Lower lobe of right lung (tissue), 2 donors: ENCODE measurements at places on chromosomes 1 and 21.

GRCh38 chr1:47519491-47519890 lies 81.6 kb downstream of the FOXD2 start:
- no peak for DNase-seq

DNA sequence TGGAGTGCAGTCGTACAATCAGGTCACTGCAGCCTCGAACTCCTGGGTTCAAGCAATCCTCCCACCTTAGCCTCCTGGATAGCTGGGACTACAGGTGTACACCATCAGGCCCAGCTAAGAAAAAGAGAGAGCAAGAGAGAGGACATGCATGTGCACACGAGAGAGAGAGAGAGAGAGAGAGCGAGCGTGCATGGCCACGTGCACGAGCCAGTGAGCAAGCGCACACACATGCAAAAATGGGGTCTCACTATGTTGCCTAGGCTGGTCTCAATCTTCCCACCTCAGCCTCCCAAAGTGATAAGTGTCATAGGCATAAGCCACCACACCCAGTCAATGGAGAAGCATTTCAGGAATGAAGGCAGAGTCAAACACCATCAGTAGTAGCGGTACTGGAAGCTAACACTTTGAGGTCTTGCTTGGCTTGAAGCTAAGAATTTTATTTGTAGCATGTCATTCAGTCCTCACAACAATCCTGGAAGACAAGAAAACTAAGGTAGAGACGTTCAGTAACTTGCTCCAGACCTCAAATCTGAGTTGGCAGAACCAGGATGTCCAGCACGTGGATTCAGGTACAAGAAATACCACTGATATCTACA lies 14.5 kb downstream of the GNB1 start:
- no peak for DNase-seq

DNA sequence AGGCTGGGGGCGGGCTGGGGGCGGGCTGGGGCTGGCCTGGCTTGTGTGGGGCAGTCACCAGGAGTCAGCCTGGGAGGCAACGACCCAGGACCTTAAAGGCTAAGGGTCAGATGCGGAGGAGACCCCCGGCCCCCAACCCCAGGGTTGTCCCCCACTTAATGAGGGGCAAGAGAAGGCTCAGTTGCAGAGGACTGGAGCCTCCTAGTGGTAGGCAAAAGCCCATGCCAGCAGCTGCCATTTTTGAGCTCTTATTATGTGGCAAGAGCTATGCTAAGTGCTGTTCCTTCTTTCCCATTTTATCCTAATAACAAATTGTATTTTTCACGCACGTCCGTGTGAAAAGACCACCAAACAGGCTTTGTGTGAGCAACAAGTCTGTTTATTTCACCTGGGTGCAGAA lies 8.0 kb downstream of the KIAA1614 start:
- DNase-seq, result no peak

GRCh38 chr1:186869526-186870228 lies 40.9 kb downstream of the PLA2G4A start:
- no peak for DNase-seq

DNA sequence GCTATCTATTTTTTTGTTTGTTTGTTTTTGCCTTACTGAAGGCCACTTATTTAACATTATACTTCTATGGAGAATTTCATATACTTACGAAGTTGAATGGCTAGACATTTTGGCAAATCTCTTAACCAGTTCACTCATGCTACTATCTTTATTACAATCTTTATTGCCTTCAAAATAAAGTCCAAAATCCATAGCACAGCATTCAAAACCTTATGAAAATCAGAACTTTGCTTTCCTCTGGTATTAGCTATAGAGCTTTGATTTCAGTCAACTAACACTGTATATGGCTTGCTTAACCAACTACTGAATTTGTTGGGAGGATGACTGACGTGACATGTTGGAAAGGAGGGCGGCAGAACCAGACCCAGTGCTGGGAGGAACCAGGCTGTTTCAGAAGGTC lies 571.1 kb downstream of the LMO4 start:
- no peak for DNase-seq

- no peak for DNase-seq
Observed at GRCh38 chr1:92786111-92786901, 1.4 kb upstream of the EVI5 start.

GRCh38 chr1:246092136-246092535 lies 414.9 kb downstream of the SMYD3 start:
- DNase-seq, result no peak

GRCh38 chr1:91751275-91751674 lies 134.7 kb downstream of the TGFBR3 start:
- DNase-seq, result no peak

- no peak for DNase-seq
Observed at GRCh38 chr1:167454304-167454893, 63.9 kb downstream of the CD247 start.

DNA sequence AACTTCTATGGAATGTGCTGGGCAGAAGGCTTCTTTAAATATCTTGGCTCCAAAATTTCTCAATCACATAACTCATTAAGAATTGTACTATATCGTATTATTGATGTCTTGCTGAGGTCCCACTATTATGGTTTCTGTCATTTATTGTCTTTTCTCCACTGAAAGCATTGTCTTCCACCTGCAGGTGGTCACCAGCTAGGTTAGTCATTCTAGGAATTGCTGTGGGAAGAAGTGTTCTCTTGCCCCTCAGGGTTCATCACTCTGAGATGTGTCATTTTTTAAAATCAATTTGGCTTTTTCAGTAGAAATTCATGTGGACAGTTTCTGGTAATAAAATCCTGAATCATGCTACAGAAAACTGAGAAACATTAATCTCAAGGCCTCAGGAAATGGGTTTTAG lies 66.1 kb downstream of the NCAM2 start:
- no peak for DNase-seq

- no peak for DNase-seq
Observed at GRCh38 chr1:101453844-101454243, 217.0 kb downstream of the S1PR1 start.

GRCh38 chr1:164765992-164766720 lies 207.2 kb downstream of the PBX1 start:
- no peak for DNase-seq

DNA sequence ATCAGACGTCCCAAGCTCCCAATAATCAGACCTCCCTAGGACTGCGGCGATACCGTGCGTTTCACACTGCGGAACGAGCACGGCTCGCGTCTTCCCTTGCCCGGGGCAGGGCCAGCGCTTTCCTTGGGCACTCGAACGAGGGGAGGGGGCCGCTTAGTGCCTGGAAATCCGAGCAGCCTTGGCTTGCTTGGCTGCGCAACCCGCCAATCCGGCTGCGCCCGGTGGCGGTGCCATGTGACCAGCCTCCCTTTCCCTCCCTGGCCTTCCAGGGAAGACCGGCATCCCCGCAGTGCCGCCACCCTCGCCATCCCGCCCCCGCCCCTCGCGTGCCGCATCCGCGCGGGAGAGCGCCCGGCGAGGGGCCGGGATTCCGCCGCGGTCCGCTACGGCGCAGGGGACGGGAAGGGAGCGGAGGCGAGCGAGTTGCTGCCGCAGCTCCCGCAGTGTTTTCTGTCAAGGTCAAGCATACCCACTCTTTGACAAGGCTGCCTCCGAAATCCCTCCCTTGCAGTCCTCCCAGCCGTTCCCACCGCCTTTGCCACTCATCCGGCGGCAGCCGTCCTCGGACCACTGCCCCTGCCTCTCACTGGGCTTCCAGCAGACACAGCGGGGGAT lies 8.3 kb upstream of the RNF19B start:
- DNase-seq, result peak; percentile 79

- no peak for DNase-seq
Observed at GRCh38 chr1:39086386-39086785, 60.2 kb downstream of the NDUFS5 start.

GRCh38 chr1:12067900-12068821 lies 5.1 kb downstream of the TNFRSF8 start:
- DNase-seq, result peak; percentile 31

GRCh38 chr1:44071461-44071860 lies 40.2 kb upstream of the SLC6A9 start:
- DNase-seq, result no peak

GRCh38 chr1:57860325-57860724 lies 436.5 kb upstream of the DAB1 start:
- no peak for DNase-seq

DNA sequence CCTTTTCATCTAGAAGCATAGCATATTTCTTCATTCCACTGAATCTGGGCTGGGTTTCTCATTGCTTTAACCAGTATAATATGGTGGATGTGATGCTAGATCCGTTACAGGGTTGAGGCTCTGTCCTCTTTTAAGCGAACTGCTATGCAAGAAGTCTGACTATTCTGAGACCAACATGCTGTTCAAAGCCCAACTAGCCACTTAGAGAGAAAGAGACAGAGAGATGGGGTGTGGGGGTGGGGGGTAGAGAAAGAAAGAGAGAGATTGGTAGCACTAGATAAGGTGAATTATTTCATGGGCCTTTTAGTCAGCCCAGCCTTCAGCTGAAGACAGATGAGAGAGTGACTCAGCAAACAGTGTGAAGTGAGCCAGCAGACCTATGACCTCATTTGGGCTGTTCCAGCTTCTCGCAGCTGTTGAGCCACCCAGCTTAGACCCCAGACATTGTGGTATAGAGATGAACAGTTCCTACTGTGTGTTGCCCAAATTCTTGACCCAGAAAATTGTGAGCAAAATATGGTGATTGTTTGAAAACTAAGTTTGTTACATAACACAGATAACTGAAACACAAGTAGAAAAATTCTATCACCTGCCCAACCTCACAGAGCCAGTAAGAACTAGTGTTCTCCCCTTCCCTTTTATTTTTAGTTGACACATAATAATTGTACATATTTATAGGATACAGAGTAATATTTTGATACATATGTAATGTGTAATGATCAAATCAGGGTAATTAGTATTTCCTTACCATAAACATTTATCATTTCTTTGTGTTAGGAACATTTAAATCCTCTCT lies 40.7 kb upstream of the PRKACB start:
- DNase-seq, result no peak

DNA sequence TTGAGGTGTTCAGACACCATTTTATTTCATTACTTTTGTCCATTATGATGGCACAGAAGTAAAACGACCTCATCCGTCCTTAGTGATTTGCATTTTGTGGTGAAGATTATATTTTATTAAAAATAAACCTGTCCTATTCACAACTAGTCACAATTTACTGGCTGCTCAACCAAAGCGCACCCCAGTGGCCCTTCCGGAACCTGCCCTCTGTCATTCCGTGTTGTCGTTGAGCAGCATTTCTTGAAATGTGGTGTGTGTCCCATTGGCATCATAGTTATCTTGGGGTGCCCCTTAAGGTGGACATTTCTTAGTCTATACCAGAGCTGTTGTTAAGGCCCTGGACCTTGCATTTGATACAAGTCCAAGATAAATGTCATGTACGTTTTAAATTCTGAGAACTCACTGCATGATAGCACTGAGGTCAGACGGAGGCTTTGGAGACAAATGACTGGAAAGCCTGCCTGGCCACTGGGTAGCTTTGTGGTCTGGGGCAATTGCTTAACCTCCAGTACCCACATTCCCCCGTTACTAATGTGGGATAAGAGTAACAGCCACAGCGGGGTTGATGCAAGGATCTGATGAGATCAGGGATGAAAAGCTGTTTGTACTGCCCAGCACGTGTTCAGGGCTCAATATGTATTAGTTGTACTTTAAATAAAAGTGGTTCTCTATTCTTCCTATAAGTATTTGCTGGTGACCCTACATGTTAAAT lies 36.2 kb downstream of the BACH1 start:
- DNase-seq, result no peak

- DNase-seq, result no peak
Observed at GRCh38 chr1:189662190-189662589, 815.5 kb downstream of the BRINP3 start.

DNA sequence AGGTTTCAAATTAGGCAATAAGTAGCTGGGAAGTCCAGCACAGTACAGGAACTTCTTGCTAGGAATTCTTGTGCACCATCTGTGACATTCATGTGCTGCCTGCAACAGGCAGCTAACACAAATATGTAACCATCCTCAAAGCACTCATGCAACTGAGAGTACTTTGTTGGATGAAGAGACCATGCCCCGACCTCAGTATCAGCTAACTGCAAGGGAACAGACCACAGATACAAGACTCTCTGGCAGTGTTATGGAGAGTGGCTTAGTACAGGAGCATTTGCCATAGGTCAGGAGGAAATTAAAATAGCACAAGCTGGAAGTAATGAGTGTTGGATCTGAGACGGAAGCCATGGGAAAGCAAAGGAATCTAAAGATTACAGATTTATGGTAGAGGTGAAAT lies 123.6 kb downstream of the LRRC53 start:
- DNase-seq, result no peak

- DNase-seq, result no peak
Observed at GRCh38 chr1:195188821-195189220, 1419.4 kb downstream of the KCNT2 start.

DNA sequence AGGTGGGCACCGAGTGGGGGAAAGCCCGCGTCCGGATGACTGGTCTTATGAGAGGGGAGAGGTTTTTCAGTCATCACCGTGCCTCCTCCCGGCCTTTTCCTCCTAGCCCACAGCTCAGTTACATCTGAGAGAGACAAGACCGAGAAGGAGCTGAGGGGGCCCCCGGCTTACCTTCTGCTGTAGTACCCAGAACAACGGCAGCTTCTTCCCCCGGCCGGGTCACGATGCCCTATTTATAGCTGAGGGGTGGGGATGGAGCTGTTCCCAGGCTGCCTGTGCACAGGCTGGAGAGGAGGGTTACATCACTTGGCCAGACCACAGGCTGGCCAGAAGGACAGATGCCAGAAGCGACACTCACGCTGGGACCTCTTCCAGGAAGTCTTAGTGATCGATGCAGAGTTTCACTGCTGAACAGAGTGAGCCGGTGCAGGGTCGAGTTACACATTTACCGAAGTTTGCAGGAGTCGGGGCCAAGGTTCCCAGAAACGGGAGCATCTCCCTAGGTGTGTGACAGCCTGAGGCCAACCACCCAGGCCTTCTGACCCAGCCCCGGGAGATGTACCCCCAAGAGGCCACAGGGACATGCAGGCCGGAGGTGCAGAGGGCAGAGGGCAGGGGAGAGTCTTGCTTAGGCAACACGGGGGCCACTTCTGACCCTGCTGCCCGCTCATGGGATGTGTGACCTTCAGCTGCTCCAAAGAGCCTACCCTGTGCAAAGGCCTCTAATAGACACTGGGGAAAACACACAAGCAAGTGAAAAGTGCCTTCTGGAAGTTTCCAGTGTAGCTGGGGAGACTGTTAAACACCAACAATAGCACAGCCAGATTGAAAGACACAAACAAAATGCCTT lies at the start of gene AGT:
Gene AGT (minus strand): TSS at position 208 of the 850 bp plus-strand sequence. CDS start 3,299 bp downstream, outside the sequence.
- no peak for DNase-seq

DNA sequence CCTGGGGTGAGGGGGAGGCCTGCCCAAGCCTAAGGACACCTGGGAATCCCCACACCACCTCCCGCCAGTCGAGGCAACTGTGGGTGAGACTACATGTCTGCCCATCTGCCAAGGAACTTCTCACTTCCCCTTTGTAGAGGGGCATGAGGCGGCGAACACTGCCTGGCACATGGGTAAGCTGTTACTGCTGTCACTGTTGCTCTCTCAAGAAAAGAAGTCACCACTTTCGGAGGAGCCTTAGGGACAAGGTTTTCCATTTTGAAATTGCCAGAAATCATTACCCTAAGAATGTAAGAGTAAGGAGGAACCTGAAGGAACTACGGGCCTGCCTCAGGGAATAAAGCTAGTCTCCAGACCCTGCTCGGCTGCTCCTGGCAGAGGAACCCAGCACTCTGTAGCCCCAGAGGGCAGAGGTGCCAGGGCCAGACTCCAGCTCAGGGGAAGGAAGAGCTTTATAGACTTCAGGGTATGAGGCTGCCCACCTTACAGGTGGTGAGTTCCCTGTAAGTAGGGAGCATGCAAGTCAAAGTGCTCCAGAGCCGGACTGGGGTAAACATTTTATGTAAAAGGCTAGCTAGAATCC lies 23.3 kb downstream of the SLC2A1 start:
- peak; percentile 69 for DNase-seq
